ENCODE measurements at places on chromosomes 13 and 19.

- H3K4me1 ChIP-seq = peaks cover 19% of the 10 kb centered on the region
- H3K27ac ChIP-seq = peak overlapping the region; percentile 94
- H3K36me3 ChIP-seq = peaks cover 22% of the 10 kb centered on the region
- no peaks in the 10 kb centered on the region for H3K27me3 ChIP-seq
Measured at GRCh38 chr13:48231080-48231479, 1.9 kb upstream of the ITM2B start.

- H3K4me3 ChIP-seq = no peak overlapping the region
- DNase-seq = no peak
- H3K27ac ChIP-seq = no peak overlapping the region
- peaks cover 3% of the 10 kb centered on the region for H3K36me3 ChIP-seq
Measured at GRCh38 chr19:36245210-36246005, 30.5 kb downstream of the ZNF146 start.

DNA sequence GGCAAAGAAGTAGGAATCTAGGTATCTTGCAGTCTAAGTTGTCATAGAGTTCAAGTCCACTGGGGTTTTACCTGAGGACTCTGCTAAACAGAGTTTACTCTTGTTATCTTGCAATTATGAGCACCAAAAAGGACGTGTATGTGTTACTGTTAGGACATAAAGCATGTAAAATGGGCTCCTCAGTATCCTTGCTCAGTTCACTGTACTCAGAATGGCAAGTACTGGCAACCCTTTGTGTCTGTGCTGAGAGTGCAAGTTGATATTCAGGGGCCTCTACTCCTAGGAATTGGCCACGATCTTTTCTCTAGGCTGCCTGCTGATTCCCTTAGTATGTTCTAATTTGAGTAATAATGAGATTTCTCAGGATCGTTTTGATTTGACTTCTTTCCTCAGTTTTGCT is 13.3 kb downstream of the TDRD3 start:
- no peak overlapping the region for H3K4me3 ChIP-seq
- peak overlapping the region; percentile 27 for H3K27ac ChIP-seq
- no peaks in the 10 kb centered on the region for H3K27me3 ChIP-seq
- H3K4me1 ChIP-seq = peaks cover 49% of the 10 kb centered on the region
- H3K36me3 ChIP-seq = no peaks in the 10 kb centered on the region

DNA sequence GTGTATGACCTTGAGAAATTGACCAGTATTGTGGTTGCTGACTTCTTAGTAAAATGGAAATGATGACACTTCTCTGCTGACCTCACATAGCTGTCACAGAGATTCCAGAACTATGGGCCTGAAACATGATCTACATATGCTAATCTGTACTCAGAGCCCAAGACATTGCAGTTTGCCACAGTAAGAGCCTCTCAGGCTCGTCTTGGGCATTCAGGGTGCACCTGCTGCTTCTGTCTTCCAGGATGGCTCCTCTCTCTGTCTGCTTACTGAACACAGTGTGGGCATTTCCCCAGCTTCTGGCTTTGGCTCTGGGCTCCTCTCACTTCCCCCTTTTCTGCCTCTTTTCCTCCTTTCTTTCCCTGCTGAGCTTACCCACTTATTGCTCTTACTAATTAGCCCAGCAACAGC is 22.3 kb upstream of the SLC46A3 start:
- no peak overlapping the region for H3K27ac ChIP-seq
- DNase-seq = no peak
- peaks cover 12% of the 10 kb centered on the region for H3K27me3 ChIP-seq
- H3K4me3 ChIP-seq = no peak overlapping the region

DNA sequence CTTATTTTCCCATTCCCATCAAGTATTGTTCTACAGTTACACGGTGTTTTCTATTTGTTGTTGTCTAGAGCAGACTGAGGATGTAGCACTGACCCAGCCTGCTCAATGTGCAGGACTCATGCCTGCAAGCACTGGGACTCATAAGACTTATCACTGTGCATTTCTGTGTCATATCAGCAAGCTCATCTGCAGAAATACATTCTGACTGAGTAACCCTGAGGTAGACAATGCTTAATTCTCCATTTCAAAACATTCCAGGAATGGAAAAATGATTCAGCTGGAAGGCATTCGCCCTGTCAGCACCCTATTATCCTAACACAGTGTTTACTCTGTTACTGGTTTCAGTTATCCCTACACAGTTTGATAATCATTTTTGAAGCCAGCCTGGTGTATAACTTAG is 2506.4 kb downstream of the PCDH9 start:
- H3K27me3 ChIP-seq = no peaks in the 10 kb centered on the region
- DNase-seq = no peak
- H3K36me3 ChIP-seq = no peaks in the 10 kb centered on the region
- H3K4me1 ChIP-seq = no peaks in the 10 kb centered on the region
- no peak overlapping the region for H3K27ac ChIP-seq

DNA sequence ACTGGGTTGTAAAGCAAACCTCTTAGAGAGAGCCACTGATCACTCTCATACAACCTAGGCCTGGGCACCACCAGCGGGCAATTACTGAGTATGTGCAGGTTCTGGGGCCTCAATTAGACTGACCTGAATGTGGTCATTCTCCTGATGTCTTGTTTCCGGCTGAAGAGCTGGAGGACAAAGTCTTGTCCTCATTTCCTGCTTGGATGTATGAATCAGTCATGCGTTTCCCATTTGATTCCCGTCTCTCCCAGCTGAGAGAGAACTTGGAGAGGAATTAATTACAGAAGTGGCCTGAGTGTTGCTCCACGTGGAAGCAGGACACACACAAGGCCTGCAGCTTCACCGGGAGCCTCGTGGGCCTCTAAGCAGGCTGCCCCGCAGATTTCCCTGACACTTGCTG is 799.3 kb upstream of the ARGLU1 start:
- H3K27me3 ChIP-seq = no peaks in the 10 kb centered on the region
- H3K4me1 ChIP-seq = no peaks in the 10 kb centered on the region
- peaks cover 2% of the 10 kb centered on the region for H3K36me3 ChIP-seq
- no peak for DNase-seq
- H3K27ac ChIP-seq = no peak overlapping the region

DNA sequence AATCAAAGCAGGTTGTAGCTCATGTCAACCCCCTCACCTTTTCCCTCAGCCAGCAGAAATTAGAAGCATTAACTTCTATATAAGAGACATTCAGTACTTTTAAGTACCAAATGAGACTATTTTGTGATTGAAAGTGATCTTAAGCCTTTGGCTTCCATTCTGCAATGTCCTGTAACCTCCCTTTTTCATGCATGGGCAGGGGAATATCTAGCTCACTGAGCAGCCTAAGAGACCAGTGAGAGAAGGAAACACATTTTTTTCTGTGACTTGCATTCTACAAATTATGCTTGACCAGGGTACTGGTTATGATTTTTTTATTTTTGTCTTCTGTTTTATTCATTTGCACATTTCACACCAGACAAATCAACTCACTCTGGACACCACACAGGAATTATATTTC is 369.6 kb downstream of the KCTD12 start:
- no peak overlapping the region for H3K4me3 ChIP-seq
- peaks cover 19% of the 10 kb centered on the region for H3K27me3 ChIP-seq
- no peaks in the 10 kb centered on the region for H3K36me3 ChIP-seq
- no peak for DNase-seq
- no peaks in the 10 kb centered on the region for H3K4me1 ChIP-seq

DNA sequence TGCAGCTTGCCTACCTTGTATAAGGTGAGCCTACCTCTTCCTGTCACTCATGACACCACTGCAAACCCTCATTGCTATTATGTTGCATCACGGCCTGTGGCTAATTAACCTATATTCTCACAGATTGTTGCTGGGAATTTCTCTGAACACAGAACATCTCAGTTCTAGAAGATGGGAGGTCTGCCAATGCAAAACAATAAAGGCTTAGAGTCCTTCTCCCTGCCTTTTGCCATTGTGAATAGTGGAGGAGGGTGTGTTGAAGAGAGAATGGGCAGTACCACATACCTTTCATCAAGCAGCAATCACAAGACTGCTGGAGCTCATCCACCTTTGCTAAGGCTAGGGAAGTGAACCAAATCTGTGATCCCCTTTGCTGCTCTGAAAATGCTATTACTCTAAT is 34.4 kb downstream of the WDFY2 start:
- no peaks in the 10 kb centered on the region for H3K27me3 ChIP-seq
- no peak for DNase-seq
- no peak overlapping the region for H3K4me3 ChIP-seq
- peaks cover 29% of the 10 kb centered on the region for H3K4me1 ChIP-seq
- H3K27ac ChIP-seq = no peak overlapping the region

DNA sequence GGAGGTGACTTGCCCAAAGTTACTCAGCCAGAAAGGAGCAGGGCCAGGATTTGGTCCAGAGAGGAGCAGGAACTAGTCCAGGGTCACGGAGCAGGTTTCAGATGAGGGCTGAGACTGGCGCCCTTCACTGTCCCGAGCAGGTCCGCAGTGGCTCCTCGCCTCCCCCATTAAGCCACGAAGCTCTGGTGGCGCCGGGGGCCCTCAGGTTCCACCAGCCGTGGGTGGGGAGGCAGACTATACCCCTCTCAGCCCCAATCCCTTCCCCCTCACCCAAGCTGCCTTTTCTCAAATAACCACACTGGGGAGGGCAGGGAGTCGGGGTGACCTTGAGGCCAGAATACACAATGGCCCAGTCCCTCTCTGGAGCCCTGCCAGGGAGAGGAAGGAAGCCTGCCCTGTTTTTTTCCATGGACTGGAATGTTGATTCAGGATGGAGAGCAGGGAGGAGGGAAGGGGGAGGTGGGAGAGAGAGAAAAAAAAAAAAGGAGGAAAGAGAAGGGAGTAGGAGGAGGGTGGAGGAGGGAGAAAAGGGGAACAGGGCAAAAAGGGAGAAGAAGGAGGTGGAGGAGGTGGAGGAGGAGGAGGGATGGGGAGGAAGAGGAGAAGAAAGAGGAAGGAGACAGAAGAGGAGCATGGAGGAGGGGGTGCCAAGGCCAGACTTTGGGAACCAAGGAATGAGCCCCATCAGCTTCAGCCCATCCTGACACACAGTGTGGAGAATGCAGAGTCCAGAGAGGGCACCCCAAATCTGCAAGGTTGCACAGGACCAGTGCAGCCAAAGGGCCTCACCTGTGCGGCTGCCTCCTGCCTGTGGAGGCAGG is 19.7 kb downstream of the CEACAM16 start:
- H3K4me3 ChIP-seq = no peak overlapping the region
- DNase-seq = no peak
- H3K36me3 ChIP-seq = peaks cover 5% of the 10 kb centered on the region
- H3K4me1 ChIP-seq = peaks cover 10% of the 10 kb centered on the region

DNA sequence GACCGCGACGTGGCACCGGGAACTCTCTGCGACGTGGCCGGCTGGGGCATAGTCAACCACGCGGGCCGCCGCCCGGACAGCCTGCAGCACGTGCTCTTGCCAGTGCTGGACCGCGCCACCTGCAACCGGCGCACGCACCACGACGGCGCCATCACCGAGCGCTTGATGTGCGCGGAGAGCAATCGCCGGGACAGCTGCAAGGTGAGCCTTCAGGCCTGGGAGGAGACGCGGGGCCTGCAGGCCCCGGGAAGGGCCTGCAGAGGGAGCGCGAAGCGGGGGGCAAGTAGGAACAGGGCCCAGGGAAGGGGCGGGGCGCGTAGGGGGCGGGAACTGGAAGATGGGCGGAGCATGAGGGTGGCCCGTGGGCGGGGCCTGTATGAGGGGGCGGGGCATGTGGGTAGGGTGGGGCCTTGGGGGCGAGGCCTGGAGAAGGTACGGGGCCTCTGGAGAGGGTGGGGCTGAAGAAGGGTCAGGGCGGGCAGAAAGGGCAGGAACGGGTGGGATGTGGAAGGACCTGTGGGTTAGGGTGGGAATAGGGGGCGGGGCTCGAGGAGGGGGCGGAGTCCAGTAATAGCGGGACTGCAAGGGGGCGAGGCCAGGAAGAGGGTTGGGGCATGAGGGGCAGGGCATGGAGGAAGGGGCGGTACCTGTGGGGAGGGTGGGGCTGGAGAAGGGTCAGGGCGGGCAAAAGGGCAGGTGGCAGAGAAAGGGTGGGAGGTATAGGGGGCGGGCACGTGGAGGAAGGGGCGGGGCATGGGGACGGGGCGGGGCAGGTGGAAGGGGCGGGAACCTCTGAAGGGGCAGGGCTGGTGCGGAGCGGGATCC is 2.5 kb downstream of the CFD start:
- peaks cover 13% of the 10 kb centered on the region for H3K27me3 ChIP-seq
- peak overlapping the region; percentile 84 for H3K27ac ChIP-seq
- peaks cover 10% of the 10 kb centered on the region for H3K36me3 ChIP-seq
- no peak for DNase-seq
- peak overlapping the region; percentile 74 for H3K4me3 ChIP-seq

DNA sequence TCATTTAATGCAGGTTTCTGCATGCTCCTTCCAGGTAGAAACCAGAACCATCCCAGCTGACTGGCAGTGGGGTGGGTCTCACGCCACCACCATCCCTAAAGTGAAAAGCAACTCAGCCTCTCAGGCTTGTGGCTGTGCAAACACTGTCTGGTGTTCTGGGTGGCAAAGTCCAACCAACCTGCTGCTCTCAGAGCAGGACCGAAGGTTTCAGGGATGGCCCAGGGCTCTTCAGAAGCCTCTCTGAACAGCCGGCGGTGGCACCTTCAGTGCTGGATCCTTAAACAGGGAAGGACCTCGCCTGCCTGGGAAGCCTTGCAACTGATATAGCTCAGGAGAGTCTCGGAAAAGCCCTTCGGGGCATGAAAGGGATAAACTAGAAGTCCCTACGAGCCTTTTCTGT is 100.8 kb downstream of the COL4A1 start:
- H3K27me3 ChIP-seq = peaks cover 3% of the 10 kb centered on the region
- DNase-seq = no peak
- no peaks in the 10 kb centered on the region for H3K36me3 ChIP-seq
- no peak overlapping the region for H3K4me3 ChIP-seq
- H3K4me1 ChIP-seq = no peaks in the 10 kb centered on the region
- H3K27ac ChIP-seq = no peak overlapping the region

DNA sequence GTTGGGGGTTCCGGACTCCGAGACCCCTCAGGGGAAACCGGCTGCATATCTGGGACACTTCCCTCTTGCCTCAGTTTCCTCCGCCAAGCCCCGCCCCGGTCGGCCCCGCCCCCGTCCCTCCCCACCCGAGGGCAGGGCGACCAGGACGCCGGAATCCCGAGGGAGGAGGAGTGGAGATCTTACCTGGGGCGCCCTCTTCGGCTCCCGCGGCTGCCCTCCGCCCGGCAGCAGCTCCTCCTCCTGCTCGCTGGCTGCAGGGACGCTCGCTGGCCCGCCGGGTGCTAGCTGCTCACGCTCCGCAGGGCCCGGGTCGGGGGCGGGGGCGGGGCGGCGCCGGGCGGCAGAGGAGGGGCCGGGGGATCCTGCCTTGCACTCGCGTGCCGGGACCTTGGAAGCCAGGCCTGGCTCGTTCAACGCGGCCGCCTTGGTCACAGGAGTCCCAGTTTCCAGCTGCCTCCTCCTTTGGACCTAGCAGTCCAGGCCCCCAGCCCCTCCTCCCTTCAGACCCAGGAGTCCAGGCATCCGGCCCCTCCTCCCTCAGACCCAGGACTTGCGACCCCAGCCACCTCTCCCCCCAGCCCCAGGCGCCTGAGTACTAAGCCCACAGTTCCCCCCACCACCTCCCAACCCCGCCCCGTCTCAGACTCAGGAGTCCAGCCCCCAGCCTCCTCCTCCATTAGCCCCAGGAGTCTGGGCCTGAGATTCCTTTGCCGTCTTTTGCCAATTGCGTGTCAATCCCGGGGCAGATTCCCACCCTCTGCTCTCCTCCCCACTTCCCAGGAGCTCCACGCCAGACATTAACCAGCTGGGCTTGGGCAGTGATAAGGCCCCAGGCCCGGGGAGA is at the start of gene NTF4:
Gene NTF4 (minus strand): TSS at position 51 of the 844 bp plus-strand sequence. CDS start 2,821 bp downstream, outside the sequence.
- no peak within 1 kb of the TSS for H3K27ac ChIP-seq
- H3K36me3 ChIP-seq = no peaks in the 10 kb centered on the region
- DNase-seq = no peak
- H3K4me3 ChIP-seq = no peak within 1 kb of the TSS
- no peaks in the 10 kb centered on the region for H3K4me1 ChIP-seq

- no peak for DNase-seq
- H3K4me1 ChIP-seq = peaks cover 7% of the 10 kb centered on the region
- no peak overlapping the region for H3K27ac ChIP-seq
- no peak overlapping the region for H3K4me3 ChIP-seq
- peaks cover 14% of the 10 kb centered on the region for H3K27me3 ChIP-seq
Measured at GRCh38 chr19:10052602-10053360, 33.3 kb upstream of the SHFL start.
